ENCODE measurements at places on chromosomes 7 and 10. TPM values are rescaled to one million over a fixed set of nuclear protein-coding genes. Genes with fewer than 3 reads are reported as not detected.

Gene PKD1L1
- 0.79 TPM for polyA plus RNA-seq

Gene FXYD4
- polyA plus RNA-seq, result 0.18 TPM

- H3K27me3 ChIP-seq, result no peaks in the 10 kb centered on the region
- peak overlapping the region; percentile 51 for H3K27ac ChIP-seq
- peaks cover 31% of the 10 kb centered on the region for H3K4me1 ChIP-seq
- H3K4me3 ChIP-seq, result no peak overlapping the region
These were observed 8.3 kb downstream of the COBL start for GRCh38 chr7:51308265-51308664.

DNA sequence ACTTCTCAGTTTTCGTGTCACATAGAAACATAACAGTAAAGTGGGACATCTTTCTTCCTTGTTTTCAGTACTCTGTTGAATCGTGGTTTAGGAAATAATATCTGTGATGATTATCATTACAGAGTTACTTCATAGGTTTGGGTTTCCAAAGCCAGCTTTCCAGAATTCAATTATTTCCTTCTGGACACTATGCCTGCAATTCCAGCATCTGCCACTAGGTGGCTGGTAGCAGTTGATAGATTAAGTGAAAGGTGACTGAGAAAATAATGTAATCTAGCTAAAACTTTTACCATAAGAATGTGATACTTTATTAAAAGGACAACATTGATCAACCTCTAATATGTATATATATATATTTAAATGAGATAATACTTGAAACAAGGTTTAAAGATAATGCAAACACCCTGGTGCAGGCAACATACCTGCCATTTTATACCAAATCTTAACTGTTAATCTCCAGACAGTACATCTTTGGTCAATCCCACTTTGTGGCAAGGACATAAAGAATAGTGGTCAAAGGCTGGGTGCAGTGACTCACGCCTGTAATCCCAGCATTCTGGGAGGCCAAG, 102.6 kb downstream of the SH3PXD2A start:
- no peaks in the 10 kb centered on the region for H3K36me3 ChIP-seq
- H3K4me1 ChIP-seq, result peaks cover 30% of the 10 kb centered on the region
- H3K27me3 ChIP-seq, result no peaks in the 10 kb centered on the region
- DNase-seq, result peak; percentile 6
- no peak overlapping the region for H3K4me3 ChIP-seq

Gene HMX2
- not detected for polyA plus RNA-seq

All from psoas muscle (tissue), 8 donors.